ENCODE measurements at places on chromosomes 2 and 18. TPM values are rescaled to one million over a fixed set of nuclear protein-coding genes. Genes with fewer than 3 reads are reported as not detected.
A peak's percentile ranks its signal among the peaks of the same experiment; 100 is the strongest.

The ABCA12 gene
- total RNA-seq: not detected

GRCh38 chr18:62883937-62884735 lies 168.8 kb downstream of the PHLPP1 start:
- no peak for DNase-seq

The SULT1C2 gene
- total RNA-seq: 1.00 TPM

The CREG2 gene
- total RNA-seq: not detected

DNA sequence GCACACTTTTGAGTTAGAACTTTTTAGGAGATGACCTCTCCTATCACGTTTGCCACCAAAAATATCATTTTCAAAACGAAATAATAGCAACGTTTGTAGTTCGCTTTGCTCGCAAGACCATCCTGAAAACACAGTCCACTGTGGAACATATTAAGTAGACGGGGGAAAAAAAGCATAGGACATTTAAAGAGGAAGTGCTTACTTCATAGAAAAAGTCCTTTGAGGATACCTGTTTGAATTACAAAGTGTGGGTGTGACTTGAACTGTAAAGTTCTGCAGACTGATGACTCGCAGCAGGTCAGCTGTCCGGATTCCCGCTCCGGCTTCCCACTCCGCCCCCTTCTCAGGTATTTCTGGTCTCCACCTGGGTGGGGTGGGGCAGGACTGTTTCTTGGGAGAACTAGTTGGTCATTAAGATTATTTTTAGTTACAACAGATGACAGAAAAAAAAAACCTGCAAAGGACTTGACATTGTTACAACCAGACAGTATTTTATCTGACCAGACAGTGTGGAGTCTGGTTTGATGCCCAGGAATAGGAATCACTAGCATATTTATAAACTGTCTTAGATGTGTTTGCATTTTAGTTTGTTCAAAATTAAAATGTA lies 13.3 kb downstream of the CNOT11 start:
- peak; percentile 78 for DNase-seq

The SRD5A2 gene
- not detected for total RNA-seq

DNA sequence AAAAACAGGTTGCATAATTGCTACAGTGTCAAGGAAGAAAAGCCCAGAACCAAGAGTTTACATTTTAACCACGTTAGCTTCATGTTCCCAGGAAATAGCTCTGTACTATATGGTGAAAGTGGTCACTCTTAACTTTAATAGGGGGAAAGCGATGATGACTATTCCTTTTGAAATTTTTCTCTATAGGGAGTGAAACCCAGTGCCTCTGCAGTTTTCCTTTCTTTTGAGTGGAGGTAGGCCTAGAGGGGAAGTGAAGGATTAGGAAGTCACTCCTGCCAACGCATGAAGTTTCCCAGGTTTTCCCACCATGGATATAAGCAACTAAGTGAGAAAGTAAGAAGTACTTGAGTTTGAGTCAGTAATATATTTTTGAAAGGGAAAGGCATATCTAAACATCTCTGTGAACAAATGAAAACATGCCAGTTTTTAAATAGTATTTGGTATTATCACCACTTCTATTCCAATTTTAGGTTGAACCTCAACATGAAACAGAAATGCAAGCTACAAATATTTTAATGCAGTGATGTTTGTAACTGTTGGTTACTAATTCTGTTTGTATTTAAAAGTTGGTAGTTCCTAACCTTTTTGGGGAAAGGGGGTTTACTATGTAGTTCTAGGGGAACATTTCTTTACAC lies 91.9 kb downstream of the VRK2 start:
- no peak for DNase-seq

The PAIP2B gene
- 21.2 TPM for total RNA-seq

- no peak for DNase-seq
Observed at GRCh38 chr2:96838345-96839292, 5.2 kb downstream of the ANKRD23 start.
